ENCODE measurements at places on chromosomes 6 and 20. TPM values are rescaled to one million over a fixed set of nuclear protein-coding genes. Genes with fewer than 3 reads are reported as not detected.
A peak's percentile ranks its signal among the peaks of the same experiment; 100 is the strongest.

GRCh38 chr20:31863296-31864085 is 6.8 kb downstream of the DUSP15 start:
- H3K4me3 ChIP-seq, result no peak overlapping the region
- DNase-seq, result no peak
- H3K4me1 ChIP-seq, result peaks cover 16% of the 10 kb centered on the region
- no peak overlapping the region for H3K27ac ChIP-seq

- DNase-seq, result no peak
- no peak overlapping the region for H3K4me3 ChIP-seq
- peaks cover 55% of the 10 kb centered on the region for H3K36me3 ChIP-seq
- no peaks in the 10 kb centered on the region for H3K27me3 ChIP-seq
Observed at GRCh38 chr20:41123631-41124030, 13.7 kb upstream of the PLCG1 start.

GRCh38 chr6:35970181-35970580 is 49.3 kb upstream of the SRPK1 start:
- H3K27me3 ChIP-seq, result no peaks in the 10 kb centered on the region
- H3K4me3 ChIP-seq, result no peak overlapping the region
- DNase-seq, result no peak
- H3K27ac ChIP-seq, result no peak overlapping the region
- no peaks in the 10 kb centered on the region for H3K4me1 ChIP-seq
- H3K36me3 ChIP-seq, result no peaks in the 10 kb centered on the region

- DNase-seq, result no peak
- H3K36me3 ChIP-seq, result peaks cover 3% of the 10 kb centered on the region
- no peak overlapping the region for H3K27ac ChIP-seq
Observed at GRCh38 chr6:158619922-158620801, 24.4 kb downstream of the DYNLT1 start.

- no peak overlapping the region for H3K27ac ChIP-seq
- no peak for DNase-seq
- H3K27me3 ChIP-seq, result peaks cover 22% of the 10 kb centered on the region
- no peaks in the 10 kb centered on the region for H3K36me3 ChIP-seq
- H3K4me3 ChIP-seq, result no peak overlapping the region
- H3K4me1 ChIP-seq, result peaks cover 2% of the 10 kb centered on the region
Observed at GRCh38 chr20:58851221-58851968, 693 bp upstream of the GNAS-AS1 start.

GRCh38 chr6:24233813-24234442 is 107.9 kb downstream of the NRSN1 start:
- no peak overlapping the region for H3K4me3 ChIP-seq
- H3K27me3 ChIP-seq, result no peaks in the 10 kb centered on the region
- no peak overlapping the region for H3K27ac ChIP-seq
- no peaks in the 10 kb centered on the region for H3K36me3 ChIP-seq
- no peaks in the 10 kb centered on the region for H3K4me1 ChIP-seq
- no peak for DNase-seq

GRCh38 chr20:23200914-23201313 is 114.8 kb upstream of the CD93 start:
- H3K4me1 ChIP-seq, result peaks cover 6% of the 10 kb centered on the region
- no peaks in the 10 kb centered on the region for H3K36me3 ChIP-seq
- H3K4me3 ChIP-seq, result no peak overlapping the region

GRCh38 chr6:166057431-166057830 is 110.2 kb downstream of the TBXT start:
- no peak overlapping the region for H3K4me3 ChIP-seq
- DNase-seq, result no peak
- no peaks in the 10 kb centered on the region for H3K36me3 ChIP-seq
- H3K27ac ChIP-seq, result no peak overlapping the region

DNA sequence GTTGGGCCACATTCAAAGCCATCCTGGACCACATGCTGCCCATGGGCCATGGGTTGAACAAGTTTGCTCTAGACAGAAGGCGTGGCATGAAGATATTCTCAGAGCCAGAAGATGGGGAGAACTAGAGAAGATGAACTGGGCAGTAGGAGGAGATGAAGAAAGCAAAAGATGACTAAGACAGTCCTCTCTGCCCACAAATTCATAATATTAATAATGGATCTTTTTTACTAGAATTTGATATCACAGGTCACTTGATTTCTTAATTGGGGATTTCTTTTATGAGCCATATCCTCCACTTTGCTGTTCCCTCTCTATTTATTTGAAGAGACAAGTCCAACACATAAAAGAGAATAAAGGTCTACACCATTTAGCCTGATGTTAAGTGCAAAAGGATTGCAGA is 25.5 kb upstream of the EDN1 start:
- H3K27ac ChIP-seq, result no peak overlapping the region
- H3K4me3 ChIP-seq, result no peak overlapping the region
- DNase-seq, result no peak
- H3K4me1 ChIP-seq, result no peaks in the 10 kb centered on the region

GRCh38 chr6:80530103-80530502 is 423.6 kb downstream of the BCKDHB start:
- no peak overlapping the region for H3K27ac ChIP-seq
- DNase-seq, result no peak
- no peaks in the 10 kb centered on the region for H3K36me3 ChIP-seq
- no peaks in the 10 kb centered on the region for H3K4me1 ChIP-seq
- no peak overlapping the region for H3K4me3 ChIP-seq

- no peaks in the 10 kb centered on the region for H3K27me3 ChIP-seq
- DNase-seq, result peak; percentile 34
- H3K4me1 ChIP-seq, result no peaks in the 10 kb centered on the region
- H3K27ac ChIP-seq, result no peak overlapping the region
- no peaks in the 10 kb centered on the region for H3K36me3 ChIP-seq
Observed at GRCh38 chr20:53332022-53332837, 261.4 kb downstream of the ZNF217 start.

DNA sequence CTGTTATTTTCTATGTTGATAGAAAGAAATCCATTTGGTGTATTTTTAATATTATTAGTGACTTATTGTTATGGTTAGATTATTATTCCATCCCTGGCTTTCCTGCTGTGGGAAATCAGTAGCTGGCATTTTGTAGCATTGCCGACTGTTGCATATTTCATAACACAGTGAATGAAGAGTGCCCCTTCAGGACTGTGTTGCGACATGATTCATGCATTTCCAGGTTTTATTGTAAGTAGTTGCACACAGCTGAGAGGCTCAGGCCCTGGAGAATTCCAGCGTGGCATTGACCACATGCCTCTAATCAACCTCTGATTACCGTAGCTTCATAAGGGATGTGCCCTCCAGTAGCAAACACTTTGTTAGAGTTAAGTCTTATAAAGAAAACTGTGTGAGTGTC is 263.9 kb downstream of the FARS2 start:
- no peaks in the 10 kb centered on the region for H3K4me1 ChIP-seq
- no peak for DNase-seq
- no peak overlapping the region for H3K27ac ChIP-seq
- no peaks in the 10 kb centered on the region for H3K36me3 ChIP-seq
- H3K27me3 ChIP-seq, result no peaks in the 10 kb centered on the region

- peaks cover 18% of the 10 kb centered on the region for H3K4me1 ChIP-seq
- no peak overlapping the region for H3K27ac ChIP-seq
- H3K36me3 ChIP-seq, result peaks cover 10% of the 10 kb centered on the region
- no peak overlapping the region for H3K4me3 ChIP-seq
- DNase-seq, result no peak
- no peaks in the 10 kb centered on the region for H3K27me3 ChIP-seq
Observed at GRCh38 chr6:15417811-15418210, 171.9 kb downstream of the JARID2 start.

DNA sequence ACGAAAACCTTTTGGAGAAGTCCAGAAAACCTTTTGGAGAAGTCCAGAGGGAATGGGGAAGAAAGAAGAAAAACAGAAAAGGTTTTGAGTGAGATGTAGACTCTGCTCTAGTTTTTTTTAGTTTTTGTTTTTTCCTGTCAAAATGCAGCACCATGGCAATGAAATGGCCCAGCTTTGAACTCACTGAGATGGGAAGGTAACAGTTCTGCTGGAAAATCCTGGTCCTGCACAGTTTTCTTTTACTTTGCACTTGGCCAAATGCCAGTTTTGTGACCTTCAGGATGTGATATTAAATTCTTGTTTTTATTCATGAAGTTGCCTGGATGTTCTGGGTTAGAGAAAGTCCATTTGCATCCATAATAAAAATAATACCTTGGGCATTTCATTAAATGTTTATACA is 145.7 kb downstream of the CFAP61 start:
- no peaks in the 10 kb centered on the region for H3K36me3 ChIP-seq
- DNase-seq, result no peak
- no peak overlapping the region for H3K4me3 ChIP-seq
- no peaks in the 10 kb centered on the region for H3K27me3 ChIP-seq

DNA sequence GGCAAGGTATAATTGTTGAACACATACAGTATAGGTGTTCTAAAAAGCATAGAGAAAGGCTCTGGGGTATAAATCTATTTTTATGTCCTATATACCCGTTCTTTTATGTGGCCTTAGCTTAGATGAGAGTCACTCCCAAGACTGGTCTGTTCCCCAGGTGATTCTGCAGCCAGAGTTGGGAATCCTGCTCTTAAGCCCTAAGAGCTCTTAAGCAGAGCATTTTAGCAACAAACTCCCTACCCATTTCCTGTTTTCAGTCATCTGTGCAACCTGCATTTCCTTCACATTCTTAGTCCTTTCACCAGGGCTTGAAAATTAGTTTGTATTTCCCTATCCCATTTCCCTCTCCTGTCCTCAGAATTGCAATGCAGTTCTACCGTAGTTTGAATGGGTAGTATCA is 166.1 kb downstream of the HS3ST5 start:
- no peak for DNase-seq
- no peaks in the 10 kb centered on the region for H3K4me1 ChIP-seq
- no peak overlapping the region for H3K4me3 ChIP-seq
- no peak overlapping the region for H3K27ac ChIP-seq
- no peaks in the 10 kb centered on the region for H3K27me3 ChIP-seq
- no peaks in the 10 kb centered on the region for H3K36me3 ChIP-seq

DNA sequence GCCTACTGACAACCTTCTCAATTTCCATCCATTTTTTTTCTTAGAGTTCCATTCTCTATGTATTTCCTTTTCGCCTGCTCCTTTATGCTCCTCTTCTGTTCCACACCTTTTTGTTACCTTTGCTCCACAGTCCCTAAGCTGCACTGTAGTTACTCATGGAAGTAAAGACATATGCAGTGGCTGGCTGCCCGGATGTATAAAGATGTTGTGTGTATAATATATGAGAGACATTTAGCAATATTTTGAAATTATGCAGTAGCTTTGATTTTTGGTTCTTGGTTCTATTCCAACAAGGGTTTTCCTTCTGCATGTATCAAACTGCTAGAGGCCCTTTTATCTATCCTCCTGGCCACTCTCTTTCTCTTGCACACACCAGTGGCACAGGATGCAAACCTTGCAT is 234.9 kb downstream of the DOK5 start:
- DNase-seq, result peak; percentile 31
- no peaks in the 10 kb centered on the region for H3K4me1 ChIP-seq
- H3K4me3 ChIP-seq, result no peak overlapping the region
- H3K27ac ChIP-seq, result no peak overlapping the region
- no peaks in the 10 kb centered on the region for H3K27me3 ChIP-seq

GRCh38 chr6:2124260-2124709 is 121.1 kb downstream of the GMDS start:
- no peak for DNase-seq
- no peaks in the 10 kb centered on the region for H3K27me3 ChIP-seq
- H3K27ac ChIP-seq, result no peak overlapping the region
- H3K4me3 ChIP-seq, result no peak overlapping the region
- H3K36me3 ChIP-seq, result no peaks in the 10 kb centered on the region

DNA sequence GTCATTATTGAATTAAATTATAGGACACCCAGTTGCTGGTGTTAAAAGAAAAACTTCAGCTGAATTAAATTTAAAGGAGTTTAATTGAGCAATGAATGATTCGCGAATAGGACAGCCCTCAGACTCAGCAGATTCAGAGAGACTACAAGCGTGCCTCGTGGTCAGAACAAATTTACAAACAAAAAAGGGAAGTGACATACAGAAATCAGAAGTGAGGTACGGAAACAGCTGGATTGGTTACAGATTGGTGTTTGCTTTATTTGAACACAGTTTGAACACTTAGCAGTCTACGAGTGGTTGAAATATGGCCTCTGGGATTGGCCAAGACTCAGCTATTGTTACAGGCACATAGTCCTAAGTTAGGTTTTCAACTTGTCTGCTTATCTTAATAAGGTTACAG is 25.8 kb upstream of the TNFRSF21 start:
- DNase-seq, result no peak
- H3K27me3 ChIP-seq, result no peaks in the 10 kb centered on the region
- H3K36me3 ChIP-seq, result no peaks in the 10 kb centered on the region
- H3K27ac ChIP-seq, result no peak overlapping the region

DNA sequence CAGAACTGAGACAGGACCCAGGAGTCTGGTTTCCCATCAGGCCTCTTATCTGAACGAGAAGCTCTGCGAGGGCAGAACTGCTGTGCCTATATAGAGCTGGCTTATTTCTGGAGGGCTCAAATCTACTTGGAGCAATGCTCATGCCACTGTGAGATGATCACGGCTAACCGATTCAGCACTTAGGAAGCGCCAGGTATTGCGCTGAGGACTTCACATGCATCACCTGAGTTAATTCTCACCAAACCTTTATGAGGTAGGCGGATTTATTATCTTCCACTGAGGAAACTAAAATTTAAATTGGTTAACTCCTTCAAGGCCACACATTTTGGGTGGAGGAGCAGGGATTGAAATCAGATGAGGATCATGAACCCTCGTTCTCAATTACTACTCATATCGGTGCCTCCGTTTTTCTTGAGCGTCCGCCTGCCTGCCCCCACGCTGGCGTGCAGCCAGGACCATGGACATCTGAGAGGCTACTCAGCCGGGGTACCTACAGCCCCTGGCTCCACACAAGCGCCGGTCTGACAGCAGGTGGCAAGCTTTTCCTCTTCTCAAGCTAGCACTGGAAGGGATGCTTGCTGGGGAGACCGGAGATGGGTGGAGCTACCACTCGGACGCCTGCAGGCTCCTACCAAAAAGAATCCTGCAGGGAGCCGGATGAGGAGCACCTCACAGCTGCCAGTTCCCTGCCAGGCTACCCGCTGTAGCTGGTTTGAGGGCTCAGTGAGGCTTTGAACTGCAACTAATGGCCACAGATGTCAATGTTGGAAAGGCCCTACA is 1.0 kb upstream of the PCIF1 start:
- H3K27ac ChIP-seq, result peak overlapping the region; percentile 100
- peak overlapping the region; percentile 57 for H3K4me3 ChIP-seq
- DNase-seq, result peak; percentile 73

Gene AIF1
- 345 TPM for polyA plus RNA-seq

Gene SNPH
- 1.2 TPM for polyA plus RNA-seq

Gene DNPH1
- 135 TPM for polyA plus RNA-seq

Gene NKX2-4
- not detected for polyA plus RNA-seq

Gene TRIM10
- polyA plus RNA-seq, result 0.12 TPM

Gene CRISP2
- polyA plus RNA-seq, result 1.5 TPM

Gene PTK7
- 37.4 TPM for polyA plus RNA-seq

Gene RPS6KA2
- polyA plus RNA-seq, result 61.9 TPM

Gene SERPINB1
- 85.1 TPM for polyA plus RNA-seq

Gene ZC3H12D
- 1.1 TPM for polyA plus RNA-seq

Gene OPN5
- not detected for polyA plus RNA-seq
